ENCODE measurements at places on chromosomes 6 and 20. TPM values are rescaled to one million over a fixed set of nuclear protein-coding genes. Genes with fewer than 3 reads are reported as not detected.

The LTA gene
- total RNA-seq: not detected

The COQ3 gene
- total RNA-seq: 5.8 TPM

The PRR18 gene
- not detected for total RNA-seq

The ZNF311 gene
- total RNA-seq: 0.59 TPM

The CGA gene
- total RNA-seq: not detected

The DUSP15 gene
- total RNA-seq: not detected

The TMC2 gene
- total RNA-seq: not detected

Measured in pulmonary artery endothelial cell (primary cell).